ENCODE measurements at places on chromosomes 2 and 18. TPM values are rescaled to one million over a fixed set of nuclear protein-coding genes. Genes with fewer than 3 reads are reported as not detected.

- H3K4me3 ChIP-seq: no peak overlapping the region
- H3K27ac ChIP-seq: no peak overlapping the region
- H3K36me3 ChIP-seq: no peaks in the 10 kb centered on the region
- DNase-seq: peak; percentile 30
Observed at GRCh38 chr2:75547345-75548035, 13.2 kb downstream of the EVA1A start.

DNA sequence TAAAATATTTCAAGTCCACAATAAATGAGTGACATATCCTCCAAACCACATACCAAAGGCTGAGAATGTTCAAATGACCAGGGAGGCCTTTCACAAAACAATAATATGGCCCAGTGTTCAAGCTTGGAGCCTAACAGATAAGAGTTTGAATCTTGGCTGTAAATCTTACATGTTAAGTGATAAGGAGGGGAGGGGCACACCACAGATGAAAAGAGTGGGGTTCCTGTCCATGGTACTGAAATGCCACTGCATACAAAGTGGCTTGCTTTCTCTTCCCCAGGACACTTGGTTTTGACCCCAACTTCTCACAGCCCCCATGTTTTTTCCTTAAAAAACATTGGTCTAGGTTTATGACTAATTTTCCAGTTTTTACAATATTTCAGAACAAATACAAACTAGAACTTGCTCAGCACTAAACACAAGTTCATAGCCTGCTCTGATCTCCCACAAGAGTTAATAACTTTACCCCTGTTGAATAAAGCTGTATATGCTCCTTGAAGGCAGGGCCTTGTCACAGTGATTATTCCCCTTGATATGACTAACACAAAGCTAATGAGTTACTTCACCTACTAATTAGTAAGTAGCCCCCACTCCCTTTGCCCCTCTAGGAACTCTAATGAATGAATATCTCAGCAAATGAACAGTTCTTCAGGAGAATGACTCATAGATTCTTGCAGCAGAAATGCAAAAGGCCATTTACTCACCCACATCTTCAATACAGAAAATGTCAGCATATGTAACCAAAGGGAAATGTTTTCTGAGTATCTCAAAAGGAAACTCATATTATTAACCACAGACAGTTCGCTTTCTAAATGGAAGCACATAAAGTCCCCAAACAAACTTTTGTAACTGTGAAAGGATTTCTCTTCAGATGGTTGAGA, 142.2 kb downstream of the SATB2 start:
- no peaks in the 10 kb centered on the region for H3K4me1 ChIP-seq
- peak; percentile 1 for DNase-seq
- no peaks in the 10 kb centered on the region for H3K27me3 ChIP-seq
- H3K27ac ChIP-seq: no peak overlapping the region
- no peaks in the 10 kb centered on the region for H3K36me3 ChIP-seq
- H3K4me3 ChIP-seq: no peak overlapping the region

DNA sequence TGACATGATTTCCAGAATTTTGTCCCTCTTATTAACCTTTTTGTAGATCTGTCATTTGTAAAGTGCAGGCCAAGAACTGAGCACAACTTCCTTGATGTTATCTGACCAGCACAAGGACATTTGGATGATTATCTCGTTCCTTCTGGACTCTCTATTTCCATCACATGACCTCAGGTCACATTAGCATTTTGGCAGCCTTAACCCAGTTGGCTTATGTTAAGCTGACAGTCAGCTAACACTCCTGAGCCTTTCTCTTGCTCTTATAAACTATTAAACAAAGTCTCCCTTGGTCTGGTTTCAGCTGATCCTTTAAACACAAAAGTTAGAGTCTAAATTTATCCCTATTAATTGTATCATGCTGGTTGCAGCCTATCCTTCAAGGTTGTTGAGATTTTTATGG, 167.2 kb upstream of the RBBP8 start:
- no peaks in the 10 kb centered on the region for H3K36me3 ChIP-seq
- no peak overlapping the region for H3K27ac ChIP-seq
- DNase-seq: no peak
- H3K4me1 ChIP-seq: no peaks in the 10 kb centered on the region
- H3K27me3 ChIP-seq: no peaks in the 10 kb centered on the region

- no peak overlapping the region for H3K4me3 ChIP-seq
- no peak for DNase-seq
- H3K4me1 ChIP-seq: peaks cover 27% of the 10 kb centered on the region
- H3K27ac ChIP-seq: no peak overlapping the region
- H3K36me3 ChIP-seq: no peaks in the 10 kb centered on the region
Observed at GRCh38 chr18:45328811-45329210, 286.5 kb upstream of the SLC14A2 start.

DNA sequence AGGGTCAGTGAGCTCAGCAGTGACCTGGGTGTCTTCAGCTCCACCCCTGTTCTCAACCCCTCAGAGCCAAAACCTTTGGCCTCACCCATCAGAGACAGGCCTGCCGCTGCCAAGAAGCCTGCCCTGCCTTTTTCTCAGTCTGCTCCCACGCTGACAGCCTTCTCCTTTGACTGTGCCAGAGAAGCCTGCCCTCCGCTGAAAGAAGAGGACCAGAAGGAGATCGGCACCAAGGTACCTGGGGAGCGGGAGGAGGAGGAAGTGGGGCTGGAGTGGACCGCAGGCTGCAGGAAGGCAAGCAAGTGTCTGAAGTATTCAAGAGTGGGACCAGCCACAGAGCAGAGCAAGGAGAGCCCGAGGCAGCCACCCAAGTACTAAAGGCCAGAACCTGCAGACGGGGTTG, 33.2 kb downstream of the TOGARAM2 start:
- DNase-seq: no peak
- H3K27ac ChIP-seq: no peak overlapping the region
- no peak overlapping the region for H3K4me3 ChIP-seq

DNA sequence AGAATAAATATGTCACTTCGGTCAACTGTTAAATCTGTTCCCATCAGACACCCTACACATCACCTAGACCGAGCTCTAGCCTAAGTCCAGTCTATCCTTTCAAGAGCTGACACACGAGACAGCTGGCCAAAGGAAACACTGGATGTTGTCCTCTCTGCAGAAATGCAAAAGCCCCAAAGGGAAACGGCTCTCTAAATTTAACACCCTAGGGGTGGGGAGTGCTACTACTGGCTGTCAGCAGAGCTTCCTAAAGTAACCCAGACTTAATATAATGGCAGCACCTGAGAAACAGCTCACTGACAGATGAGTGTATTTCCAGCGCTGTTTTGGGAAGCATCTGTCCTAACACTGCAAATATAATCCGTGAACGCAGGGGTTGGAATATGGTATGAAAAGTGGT, 55.6 kb downstream of the CHMP3 start:
- DNase-seq: no peak
- no peaks in the 10 kb centered on the region for H3K4me1 ChIP-seq

GRCh38 chr2:137383391-137383790, 580.9 kb upstream of the HNMT start:
- H3K27me3 ChIP-seq: no peaks in the 10 kb centered on the region
- no peak overlapping the region for H3K4me3 ChIP-seq
- H3K4me1 ChIP-seq: no peaks in the 10 kb centered on the region

- H3K27ac ChIP-seq: no peak overlapping the region
- DNase-seq: no peak
Observed at GRCh38 chr18:11357678-11358077, 208.3 kb upstream of the PIEZO2 start.

- no peaks in the 10 kb centered on the region for H3K27me3 ChIP-seq
- no peak overlapping the region for H3K27ac ChIP-seq
- no peaks in the 10 kb centered on the region for H3K36me3 ChIP-seq
- peaks cover 9% of the 10 kb centered on the region for H3K4me1 ChIP-seq
- DNase-seq: peak; percentile 46
- no peak overlapping the region for H3K4me3 ChIP-seq
Observed at GRCh38 chr2:178924817-178925216, 117.6 kb upstream of the TTN start.

DNA sequence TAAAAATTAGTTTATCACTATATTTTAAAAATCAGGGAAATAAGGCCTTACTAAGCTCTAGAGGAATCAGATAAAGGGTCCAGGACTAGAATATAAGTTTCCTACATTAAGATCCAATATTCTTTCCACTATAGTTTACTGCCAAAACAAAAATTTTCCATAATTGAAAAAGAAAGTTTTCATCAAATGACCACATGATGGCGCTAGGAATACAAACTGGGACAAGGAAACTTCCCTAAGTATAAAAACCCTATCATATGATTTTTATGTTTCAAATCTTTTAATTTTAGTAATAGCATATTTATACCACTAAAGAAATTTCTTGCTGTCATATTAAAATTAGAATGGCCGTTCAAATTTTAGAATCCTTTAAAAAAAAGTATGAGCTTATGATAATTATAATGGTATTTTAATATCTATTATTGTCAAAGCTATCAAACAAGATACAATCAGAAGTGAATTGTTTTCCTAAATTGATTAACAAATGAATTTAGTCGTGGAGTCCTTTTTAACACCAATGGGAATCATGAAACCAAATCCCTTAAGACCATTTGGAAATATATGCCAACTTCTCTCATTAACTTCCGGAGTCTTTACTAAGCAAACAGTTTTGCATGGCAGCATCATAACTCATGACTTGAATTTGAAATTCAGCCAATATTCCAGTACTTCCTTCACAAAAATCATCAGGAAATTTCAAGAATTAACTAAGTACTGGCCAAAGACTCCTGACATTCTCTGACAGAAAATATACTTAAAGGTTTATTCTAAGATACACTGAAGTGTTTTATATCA, 70.3 kb downstream of the SCN1A start:
- no peak for DNase-seq
- H3K4me1 ChIP-seq: no peaks in the 10 kb centered on the region
- H3K27ac ChIP-seq: no peak overlapping the region
- no peaks in the 10 kb centered on the region for H3K27me3 ChIP-seq
- no peaks in the 10 kb centered on the region for H3K36me3 ChIP-seq
- no peak overlapping the region for H3K4me3 ChIP-seq

DNA sequence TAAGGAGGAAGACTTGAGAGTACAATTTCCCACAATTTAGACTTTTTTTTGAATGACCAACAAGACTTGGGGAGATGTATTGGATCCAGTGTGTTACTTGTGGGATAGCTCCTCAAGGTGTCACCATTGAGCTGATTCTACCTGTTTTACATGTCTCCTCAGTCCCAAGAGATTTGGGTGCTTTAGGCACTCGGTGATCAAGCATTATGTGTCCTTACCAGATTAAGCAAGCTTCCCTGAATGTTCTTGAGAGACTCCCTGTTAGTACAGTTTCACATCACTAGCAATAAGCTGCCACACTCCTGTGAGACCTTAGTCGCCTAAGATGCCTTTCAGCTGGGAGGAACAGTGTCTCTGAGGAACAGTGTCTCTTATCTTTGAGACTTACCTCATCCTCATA, 384.3 kb upstream of the SYT4 start:
- no peaks in the 10 kb centered on the region for H3K27me3 ChIP-seq
- no peaks in the 10 kb centered on the region for H3K36me3 ChIP-seq
- no peaks in the 10 kb centered on the region for H3K4me1 ChIP-seq
- no peak overlapping the region for H3K27ac ChIP-seq
- DNase-seq: peak; percentile 40
- H3K4me3 ChIP-seq: no peak overlapping the region

GRCh38 chr2:181307203-181307991, 149.8 kb upstream of the ITGA4 start:
- H3K36me3 ChIP-seq: no peaks in the 10 kb centered on the region
- H3K4me3 ChIP-seq: no peak overlapping the region
- 0 out of 2 replicates have a peak, but pooled peaks cover 6% of the 10 kb centered on the region for H3K4me1 ChIP-seq
- no peaks in the 10 kb centered on the region for H3K27me3 ChIP-seq

DNA sequence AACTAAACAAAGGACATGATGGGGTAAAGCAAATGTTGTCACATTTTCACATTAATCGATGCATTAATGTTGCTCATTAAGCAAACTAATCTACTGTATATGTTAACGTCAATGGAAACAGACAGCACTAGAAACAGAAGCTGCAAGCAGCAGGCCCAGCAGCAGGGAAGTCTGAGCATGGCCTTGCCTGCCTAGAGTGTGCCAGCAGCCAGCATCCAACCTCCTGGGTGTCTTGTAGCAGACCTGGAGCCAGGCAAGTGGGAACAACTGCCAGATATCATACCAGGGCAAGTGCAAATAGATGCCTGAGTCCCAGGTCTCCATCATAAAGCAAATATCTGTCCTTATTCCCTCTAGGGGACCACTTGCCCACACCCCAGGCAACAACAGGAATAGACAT, 319.0 kb downstream of the LRRTM1 start:
- H3K4me3 ChIP-seq: no peak overlapping the region
- no peaks in the 10 kb centered on the region for H3K4me1 ChIP-seq
- H3K27ac ChIP-seq: no peak overlapping the region
- no peaks in the 10 kb centered on the region for H3K27me3 ChIP-seq

DNA sequence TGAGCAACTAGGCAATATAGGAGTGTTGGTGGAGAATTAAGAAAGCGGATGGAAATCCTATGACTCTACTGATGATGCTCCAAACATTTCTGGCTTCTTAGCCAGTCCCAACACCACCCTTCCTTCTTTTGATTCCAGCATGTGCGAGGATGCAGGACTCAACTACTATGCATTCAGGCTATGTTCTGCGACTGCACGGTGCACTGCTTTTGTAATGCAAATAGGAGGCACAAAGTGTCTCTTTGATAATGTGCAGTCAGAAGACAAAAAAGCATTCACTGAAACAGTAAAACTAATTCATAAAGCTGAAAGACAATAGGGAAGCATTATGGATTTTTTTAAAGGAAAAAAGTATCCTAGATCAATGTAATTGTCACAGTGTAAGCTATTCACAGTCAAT, 106.7 kb downstream of the MEIS1 start:
- H3K36me3 ChIP-seq: no peaks in the 10 kb centered on the region
- H3K4me1 ChIP-seq: no peaks in the 10 kb centered on the region
- no peak overlapping the region for H3K4me3 ChIP-seq
- H3K27me3 ChIP-seq: no peaks in the 10 kb centered on the region

DNA sequence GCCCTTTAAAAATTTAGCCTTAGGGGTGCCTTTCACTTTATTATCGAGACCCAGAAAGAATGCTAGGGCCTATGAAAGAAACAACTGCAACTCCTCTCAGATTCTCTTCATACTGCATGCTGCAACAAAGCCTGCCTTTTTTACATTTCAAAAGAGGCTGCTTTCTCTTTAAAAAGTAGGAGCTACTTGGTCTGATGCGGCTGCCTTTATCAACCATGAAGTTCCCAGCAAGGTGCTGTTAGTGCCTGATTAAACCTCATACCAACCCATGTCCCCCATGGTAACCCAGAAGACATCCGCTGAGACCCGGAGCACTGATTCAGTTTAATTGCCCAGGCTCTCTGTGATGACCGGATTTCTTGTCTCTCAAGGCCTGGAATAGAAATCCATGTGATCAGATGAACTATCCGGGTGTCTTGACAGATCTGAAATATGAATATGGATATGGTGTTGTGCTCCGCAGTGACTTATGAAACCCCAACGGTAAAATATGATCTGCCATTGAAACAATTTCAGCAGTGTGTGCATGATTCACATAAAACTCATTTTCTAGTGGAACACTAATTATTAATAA, 368.3 kb downstream of the ZNF521 start:
- H3K36me3 ChIP-seq: no peaks in the 10 kb centered on the region
- no peak for DNase-seq
- no peaks in the 10 kb centered on the region for H3K4me1 ChIP-seq
- H3K4me3 ChIP-seq: no peak overlapping the region
- no peak overlapping the region for H3K27ac ChIP-seq

- H3K27me3 ChIP-seq: no peaks in the 10 kb centered on the region
- H3K4me1 ChIP-seq: no peaks in the 10 kb centered on the region
- no peak overlapping the region for H3K4me3 ChIP-seq
- H3K36me3 ChIP-seq: no peaks in the 10 kb centered on the region
- DNase-seq: no peak
- no peak overlapping the region for H3K27ac ChIP-seq
Observed at GRCh38 chr18:57230861-57231585, 84.1 kb downstream of the BOD1L2 start.

The CACNB4 gene
- 0.98 TPM for total RNA-seq

The HK2 gene
- total RNA-seq: 7.8 TPM

The STON1 gene
- 1.7 TPM for total RNA-seq

The ST6GAL2 gene
- total RNA-seq: not detected
